ENCODE measurements at places on chromosomes 13 and 19. TPM values are rescaled to one million over a fixed set of nuclear protein-coding genes. Genes with fewer than 3 reads are reported as not detected.

ARL11 gene
- total RNA-seq, result 0.65 TPM

ZNF665 gene
- total RNA-seq, result 6.5 TPM

OVOL3 gene
- not detected for total RNA-seq

DAND5 gene
- 0.12 TPM for total RNA-seq

MISP gene
- not detected for total RNA-seq

C13orf42 gene
- total RNA-seq, result not detected

ZNF135 gene
- 1.7 TPM for total RNA-seq

DPF1 gene
- total RNA-seq, result 0.65 TPM

RPL36 gene
- 1,272 TPM for total RNA-seq

NCR1 gene
- total RNA-seq, result 4.1 TPM

CD37 gene
- total RNA-seq, result 248 TPM
